Stimulated activated CD8-positive, alpha-beta memory T cell treated with anti-CD3 and anti-CD28 coated beads, Interleukin-4, amount 100 ng/mL, for 4 hours (primary cell): ENCODE measurements at places on chromosomes 2 and 18.
A peak's percentile ranks its signal among the peaks of the same experiment; 100 is the strongest.

- no peak for DNase-seq
Measured at GRCh38 chr18:2590303-2590702, 18.9 kb downstream of the NDC80 start.

- peak; percentile 42 for DNase-seq
Measured at GRCh38 chr2:160492401-160493226, 993 bp downstream of the RBMS1 start.

- DNase-seq: no peak
Measured at GRCh38 chr2:189253836-189254235, 74.3 kb upstream of the COL5A2 start.

- no peak for DNase-seq
Measured at GRCh38 chr2:133755480-133756300, 187.4 kb upstream of the NCKAP5 start.

- no peak for DNase-seq
Measured at GRCh38 chr2:904246-905024, 46.2 kb upstream of the SNTG2 start.

DNA sequence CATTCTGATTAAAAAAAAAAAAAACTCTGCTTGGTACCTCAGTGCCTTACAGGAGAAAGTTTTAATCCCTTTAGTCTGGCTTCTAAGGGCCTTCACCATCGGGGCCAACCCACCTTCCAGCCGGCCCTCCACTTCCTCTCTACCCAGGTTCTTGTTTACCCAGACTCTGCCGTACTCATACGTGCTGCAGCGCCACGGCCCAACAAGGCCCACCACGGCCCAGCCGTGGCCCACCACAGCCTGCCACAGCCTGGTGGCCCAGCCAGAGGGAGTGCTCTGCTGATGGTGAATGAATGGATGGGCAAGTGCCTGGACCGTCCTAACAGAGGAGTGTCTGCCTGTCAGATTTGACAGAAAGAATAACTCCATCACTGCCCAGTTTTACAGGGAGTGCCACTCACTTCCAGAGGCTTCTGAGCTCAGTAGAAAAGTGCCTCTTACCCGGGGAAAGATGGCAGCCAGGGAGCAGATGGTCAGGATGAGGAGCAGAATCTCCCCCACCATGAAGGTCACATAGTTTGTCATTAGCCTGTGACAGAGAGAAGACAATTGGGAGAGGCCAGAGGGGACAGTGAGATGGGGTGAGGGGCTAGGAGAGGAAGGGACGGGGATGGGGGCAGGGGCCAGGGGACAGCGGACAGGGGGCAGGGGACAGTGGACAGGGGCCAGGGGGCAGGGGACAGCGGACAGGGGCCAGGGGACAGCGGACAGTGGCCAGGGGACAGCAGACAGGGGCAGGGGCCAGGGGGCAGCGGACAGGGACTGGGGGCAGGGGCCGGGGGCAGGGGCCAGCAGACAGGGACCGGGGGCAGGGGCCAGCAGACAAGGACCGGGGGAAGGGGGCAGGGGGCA, 38.2 kb downstream of the CENPO start:
- DNase-seq: no peak

DNA sequence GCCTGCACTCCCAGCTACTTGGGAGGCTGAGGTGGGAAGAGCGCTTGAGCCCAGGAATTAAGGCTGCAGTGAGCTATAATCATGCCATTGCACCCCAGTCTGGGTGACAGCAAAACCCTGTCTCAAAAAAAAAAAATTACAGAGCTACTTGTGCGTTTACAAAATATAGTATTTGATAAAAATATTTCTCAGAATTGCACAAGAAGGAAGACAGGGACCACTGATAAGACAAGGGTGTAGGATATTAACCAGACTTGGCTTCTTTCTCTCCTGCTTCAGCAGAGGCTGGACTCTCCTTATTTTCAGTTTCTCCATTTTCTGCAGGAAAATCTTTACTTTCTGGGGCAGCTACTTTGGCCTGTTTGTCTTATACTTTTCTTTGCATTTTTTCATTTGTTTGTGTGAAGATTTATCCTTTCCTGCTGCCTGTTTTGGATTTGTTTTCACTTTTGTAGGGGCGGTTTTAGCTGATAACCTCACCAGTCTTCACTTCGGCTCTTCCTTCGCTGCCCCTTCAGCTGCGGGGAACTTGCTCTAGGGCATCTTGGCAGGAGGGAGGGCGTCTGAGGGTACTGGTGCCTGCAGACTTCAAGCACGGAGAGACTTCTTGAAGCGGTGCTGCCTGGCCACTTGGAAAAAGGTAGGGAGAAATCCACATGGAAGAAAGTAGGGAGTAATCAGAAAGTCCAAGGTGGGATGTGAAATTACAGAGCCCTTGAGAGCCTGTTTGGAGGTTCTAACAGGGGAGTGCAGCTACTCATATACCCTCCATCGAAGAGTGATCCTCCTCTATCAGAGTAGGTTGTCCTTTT, 14.9 kb upstream of the ZDBF2 start:
- no peak for DNase-seq

DNA sequence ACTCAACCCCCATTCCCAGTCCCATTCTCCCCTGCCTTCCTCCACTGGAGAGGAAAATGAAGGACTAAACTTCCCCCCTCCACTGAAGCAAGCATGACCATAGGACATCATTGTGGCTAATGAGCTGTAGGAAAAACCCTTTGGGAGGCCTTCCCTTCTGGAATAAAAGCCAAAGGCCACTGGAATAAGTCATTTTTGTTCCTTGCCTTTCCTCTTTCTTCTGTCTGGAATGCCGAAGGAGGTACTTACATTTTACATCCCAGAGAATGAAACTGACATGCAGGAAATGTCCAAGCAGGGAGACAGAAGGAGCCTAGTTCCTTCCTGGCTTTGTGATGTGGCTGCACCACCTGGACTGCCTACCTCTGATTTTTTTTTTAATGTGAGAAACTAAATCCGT, 9.1 kb upstream of the PTPRM start:
- no peak for DNase-seq

DNA sequence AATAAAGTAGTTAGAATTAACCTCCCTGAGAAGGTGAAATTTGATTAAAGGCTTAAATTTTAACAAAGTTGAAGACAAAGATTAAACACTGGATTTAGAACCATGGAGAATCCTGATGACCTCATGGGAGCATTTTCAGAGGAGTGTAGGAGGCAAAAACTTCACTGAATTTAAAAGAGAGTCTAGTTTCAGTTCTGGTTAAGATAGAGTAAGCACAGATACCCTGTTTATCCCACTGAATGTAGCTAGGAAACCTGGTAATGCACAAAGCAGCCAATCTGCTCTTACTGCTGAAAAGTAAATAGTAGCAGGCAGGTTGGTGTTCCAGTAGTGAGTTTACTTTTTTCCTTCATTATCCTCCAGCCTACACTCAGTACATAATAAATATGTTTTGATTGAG, 654.9 kb upstream of the SYT4 start:
- no peak for DNase-seq

GRCh38 chr18:62566199-62566598, 43.4 kb downstream of the ZCCHC2 start:
- DNase-seq: no peak

DNA sequence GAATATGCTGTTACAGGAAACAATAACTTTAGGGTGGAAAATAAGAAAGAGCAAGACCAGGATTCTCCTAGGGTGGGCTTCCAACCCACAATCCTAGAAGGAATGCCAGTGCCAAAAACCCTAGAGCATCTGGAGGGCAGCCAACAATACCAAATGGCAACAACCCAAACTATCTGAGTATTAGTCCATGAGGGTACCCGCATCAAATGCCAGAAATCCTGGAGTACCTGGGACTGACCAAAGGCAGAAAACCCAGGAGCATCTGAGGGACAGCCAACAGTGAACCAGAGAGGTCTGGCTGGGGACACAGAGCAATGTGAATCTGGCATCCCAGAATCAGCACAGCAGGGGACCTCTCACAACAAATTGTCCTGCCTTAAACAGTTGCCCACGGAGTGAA, 126.3 kb downstream of the SCG2 start:
- no peak for DNase-seq

GRCh38 chr2:66272751-66273150, 162.2 kb upstream of the MEIS1 start:
- DNase-seq: no peak

GRCh38 chr2:175947073-175947472, 55.0 kb downstream of the LNPK start:
- no peak for DNase-seq

DNA sequence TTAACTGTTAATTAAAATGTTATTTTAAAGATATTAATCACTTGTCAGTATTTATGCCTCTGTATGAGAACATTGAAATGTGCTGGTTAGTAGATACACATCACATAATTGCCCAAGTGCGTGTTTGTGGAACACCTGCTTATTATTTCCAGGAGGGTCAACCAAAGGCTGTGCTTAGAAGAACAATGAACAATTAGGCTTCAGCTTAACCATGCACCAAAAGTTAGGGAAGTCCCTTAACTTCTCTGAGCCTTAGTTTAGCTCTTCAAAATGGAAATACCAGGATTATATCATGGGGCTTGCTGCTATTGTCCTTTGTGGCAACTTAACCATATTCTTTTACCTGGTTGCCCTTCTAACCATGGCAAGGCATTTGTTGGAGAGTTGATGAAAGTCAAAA, 43.0 kb upstream of the PLA2R1 start:
- no peak for DNase-seq

DNA sequence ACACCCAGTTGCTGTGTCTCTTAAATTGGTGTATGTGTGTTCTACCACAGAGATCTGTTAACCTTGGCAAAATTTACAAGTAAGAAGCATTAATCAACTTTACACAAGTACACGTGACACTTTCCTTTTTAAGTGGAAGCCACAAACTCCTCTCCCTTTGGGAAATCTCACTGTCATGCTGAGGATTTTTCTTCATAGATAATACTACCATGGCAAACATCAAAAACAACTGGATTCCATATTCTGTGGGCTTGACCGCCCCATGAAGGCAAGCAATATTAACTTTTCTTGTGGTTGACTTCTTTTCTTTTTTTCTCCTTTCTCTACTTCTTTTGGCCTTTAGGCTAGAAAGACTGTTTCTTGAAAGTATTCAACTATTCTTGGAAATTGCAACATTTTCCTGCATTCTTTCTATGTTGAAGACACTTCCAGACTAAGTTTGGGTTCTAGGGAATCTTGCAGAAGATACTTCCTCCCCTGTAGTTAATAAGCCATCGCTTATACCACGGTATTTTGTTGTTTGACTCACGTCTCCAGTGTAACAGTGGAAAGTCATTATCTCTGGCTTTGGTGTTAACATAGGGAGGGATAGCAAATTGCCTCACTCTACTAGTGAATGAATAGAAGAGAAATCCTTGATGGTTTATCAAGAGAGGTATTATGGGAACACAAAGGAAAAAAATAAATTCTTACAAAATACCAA, 79.5 kb downstream of the SLC8A1 start:
- no peak for DNase-seq

DNA sequence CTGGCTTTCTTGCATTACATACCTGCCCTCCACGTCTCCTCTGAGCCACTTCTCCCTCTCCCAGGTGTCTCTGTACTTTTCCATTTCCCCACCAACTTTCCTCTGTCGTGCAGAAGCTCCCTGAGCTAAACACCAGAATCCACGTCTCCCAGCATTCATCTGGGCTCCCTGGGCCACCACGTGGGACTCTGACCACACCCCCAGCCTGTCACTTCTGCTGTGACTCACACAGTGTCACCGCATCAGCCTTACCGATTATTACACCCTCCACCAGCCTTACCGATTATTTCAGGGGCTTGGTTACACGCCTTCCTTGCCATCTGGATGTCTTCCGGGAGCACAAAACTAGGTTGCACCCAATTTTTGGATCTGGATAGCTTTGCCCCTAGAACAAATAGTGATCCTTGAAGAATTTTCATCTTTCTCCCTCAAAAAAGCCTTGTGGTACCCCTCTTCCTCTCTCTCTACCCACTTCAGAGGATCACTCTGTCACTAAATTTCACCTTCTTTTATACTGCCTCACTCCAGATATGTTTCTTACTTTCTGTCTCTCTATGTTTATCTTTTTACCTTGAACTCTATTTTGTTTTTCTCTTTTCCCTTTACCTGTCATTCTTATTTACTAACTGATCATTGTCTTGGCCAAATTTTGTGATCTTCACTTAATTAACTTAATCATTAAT, 136.9 kb upstream of the CAB39 start:
- DNase-seq: peak; percentile 37

DNA sequence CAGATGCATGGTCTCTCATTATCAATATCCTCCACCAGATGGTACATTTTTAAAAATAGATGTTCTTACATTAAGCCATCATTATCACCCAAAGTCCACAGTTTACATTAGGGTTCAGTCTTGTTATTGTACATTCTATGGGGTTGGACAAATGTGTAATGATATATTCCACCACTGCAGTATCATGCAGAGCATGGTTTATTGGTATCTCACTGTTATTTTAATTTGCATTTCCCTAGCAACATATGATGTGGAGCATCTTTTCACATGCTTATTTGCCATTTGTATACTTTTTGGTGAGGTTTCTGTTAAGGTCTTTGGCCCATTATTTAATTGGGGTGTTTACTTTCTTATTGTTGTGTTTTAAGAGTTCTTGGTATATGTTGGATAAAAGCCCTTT, 95.7 kb downstream of the PTH2R start:
- DNase-seq: no peak

DNA sequence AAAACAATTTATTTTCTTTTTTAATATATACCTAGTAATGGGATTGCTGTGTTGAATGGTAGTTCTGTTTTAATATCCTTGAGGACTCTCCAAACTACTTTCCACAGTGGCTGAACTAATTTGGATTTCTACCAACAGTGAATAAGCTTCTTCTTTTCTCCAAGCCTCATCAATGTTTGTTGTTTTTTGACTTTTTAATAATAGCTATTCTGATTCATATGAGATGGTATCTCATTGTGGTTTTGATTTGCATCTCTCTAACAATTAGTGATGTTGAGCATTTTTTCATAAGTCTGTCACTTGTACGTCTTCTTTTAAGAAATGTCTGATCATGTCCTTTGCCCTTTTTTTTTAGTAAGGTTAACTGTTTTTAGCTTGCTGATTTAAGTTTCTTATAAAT, 863.3 kb downstream of the CNTNAP5 start:
- no peak for DNase-seq

GRCh38 chr2:176457481-176457880, 188.2 kb downstream of the MTX2 start:
- DNase-seq: no peak

DNA sequence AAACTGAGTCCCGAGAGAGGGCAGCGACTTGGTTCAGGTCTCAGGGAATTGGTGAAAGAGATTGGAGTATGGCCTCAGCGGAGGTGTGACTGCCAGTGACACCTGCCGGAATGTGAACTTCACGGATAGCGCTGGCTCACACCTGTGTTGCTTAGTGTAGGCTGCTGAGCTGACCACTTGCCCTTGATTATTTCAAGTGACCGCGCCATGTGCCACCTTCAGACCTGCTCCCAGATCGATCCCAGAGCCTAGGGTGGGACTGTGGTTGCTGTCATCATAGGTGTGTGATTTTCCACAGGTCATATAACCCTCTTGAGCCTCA, 134.8 kb downstream of the GLI2 start:
- no peak for DNase-seq

DNA sequence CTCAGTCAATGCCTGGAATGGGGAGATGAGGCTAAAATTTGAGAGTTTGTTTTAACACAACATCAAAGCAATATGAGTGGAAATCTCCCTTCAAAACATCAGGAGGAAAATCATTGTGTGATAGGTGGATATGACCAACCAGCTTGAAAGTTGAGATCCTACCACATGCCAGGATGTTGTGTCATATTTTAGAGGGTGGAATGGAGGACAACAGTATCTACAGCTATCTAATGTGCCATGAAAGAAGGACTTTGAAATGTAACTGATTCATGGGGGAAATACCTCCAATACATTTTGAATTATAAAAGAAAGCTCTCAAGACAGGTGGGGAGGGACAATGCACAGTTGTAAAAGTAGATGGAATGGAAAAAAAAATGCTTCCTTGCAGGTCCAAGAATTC, 87.8 kb downstream of the SP100 start:
- DNase-seq: no peak
